NCI-H1105 (cell line): ENCODE measurements at places on chromosomes 1 and 21.

DNA sequence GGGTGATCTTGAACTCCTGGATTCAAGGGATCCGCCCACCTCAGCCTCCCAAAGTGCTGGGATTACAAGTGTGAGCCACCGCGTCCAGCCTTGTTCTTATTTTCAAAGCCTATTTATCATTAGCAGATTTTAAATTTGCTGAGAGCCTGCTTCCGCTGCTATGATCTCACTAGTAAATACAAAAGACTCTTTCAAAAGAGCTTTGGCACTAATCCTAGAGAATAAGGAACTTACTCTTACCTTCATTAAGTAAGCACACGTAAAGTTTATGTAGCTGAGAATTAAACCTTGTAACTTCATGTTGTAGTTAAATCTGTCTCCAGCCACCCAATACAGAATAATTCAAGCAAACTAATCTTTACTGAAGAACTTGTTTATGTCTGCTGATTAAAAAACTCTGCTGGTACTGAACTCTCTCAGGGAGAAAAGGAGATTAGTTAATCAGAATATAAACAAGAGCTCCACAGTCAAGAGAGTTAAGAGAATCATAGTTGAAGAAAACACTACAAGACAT lies 72.3 kb downstream of the RUSC1 start:
- no peak for DNase-seq

- DNase-seq = no peak
Measured at GRCh38 chr1:212916481-212917133, 33.7 kb upstream of the VASH2 start.

DNA sequence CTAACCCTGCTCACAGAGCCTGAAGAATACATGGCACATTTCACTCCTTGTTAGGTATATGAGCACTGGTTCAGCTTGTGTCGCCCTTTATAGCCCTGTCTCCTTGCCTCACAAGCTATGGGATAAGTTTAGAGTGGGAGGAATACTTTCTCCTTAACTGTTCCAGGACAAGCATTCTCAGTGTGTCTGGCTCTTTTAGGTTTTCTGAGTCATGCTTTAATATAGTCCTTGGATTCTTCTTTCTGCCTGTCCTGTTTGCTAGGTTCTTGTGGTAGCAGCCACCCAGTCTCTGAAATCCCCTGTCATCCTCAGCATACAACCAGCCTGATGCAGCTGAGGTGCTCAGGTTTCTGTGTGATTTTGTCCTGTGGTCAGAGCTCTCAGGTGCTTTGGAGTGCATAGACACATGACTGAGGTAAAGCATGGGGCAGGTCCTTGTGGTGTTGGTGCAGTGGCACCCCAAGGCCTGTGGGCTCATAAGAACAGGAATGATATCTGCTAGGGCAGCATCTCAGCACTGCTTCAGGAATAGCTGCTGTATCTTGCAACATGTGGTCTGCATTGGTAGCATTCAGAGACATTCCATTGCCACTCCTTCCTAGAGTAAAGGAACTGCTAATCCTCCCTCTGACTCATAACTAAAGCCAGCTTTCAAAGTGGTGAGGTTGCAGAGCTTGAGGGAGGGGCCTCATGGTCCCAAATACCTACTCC lies 14.2 kb upstream of the CASQ2 start:
- DNase-seq = no peak

GRCh38 chr1:87165177-87165576 lies 163.5 kb upstream of the LMO4 start:
- no peak for DNase-seq

GRCh38 chr1:160256396-160257046 lies 5.8 kb downstream of the DCAF8 start:
- peak; percentile 13 for DNase-seq

GRCh38 chr1:7657287-7658016 lies 113.6 kb upstream of the VAMP3 start:
- DNase-seq = no peak

DNA sequence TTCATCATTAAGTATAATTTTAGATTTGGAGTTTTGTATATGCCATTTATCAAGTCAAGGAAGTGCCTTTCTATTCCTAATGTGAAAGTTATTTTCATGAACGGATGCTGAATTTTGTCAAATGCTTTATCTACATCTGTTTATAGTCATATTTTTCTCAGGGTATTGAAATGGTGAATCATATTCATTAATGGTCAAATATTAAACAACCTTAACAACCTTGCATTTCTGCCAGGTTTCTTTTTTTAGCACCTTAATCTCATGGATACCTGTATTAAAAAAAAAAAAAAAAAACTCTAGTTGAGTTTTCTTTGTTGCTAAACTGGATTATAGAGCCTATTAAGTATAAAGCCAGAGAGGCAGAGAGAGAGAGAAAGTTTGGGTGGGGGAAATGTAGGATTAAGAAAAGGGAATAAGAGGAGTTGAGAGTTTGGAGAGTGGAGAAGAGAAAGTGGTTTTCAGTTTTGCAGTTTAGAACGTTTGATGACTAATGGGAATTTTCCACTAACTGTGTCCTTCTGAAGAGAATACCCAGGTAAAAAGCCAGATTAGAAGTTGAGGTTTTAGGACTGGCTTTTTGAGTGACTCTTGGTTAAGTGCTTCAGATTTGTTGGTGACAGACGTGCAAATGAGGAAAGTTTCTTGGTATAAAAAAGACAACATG lies 305.0 kb downstream of the HLX start:
- DNase-seq = no peak

GRCh38 chr1:153852170-153852569 lies 70.6 kb downstream of the GATAD2B start:
- no peak for DNase-seq

DNA sequence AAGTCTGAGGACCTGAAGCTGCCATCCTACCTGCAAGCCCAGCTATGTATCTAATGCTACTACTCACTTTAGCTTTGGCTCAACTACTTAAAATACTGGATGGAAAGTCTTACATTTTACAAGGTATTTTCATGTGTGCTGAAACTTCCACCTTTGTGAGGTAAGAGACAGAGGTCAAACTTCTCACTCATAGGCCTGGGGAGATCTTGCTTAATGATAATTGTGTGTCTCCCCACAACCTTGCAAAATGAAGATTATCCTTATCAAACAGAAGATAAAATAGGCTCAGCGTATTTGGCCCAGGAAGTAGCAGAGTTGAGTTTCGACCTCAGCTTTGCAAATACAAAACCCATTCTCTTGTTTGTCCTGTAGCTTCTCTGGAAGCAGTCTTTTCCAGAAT lies 63.7 kb downstream of the CENPF start:
- DNase-seq = no peak

DNA sequence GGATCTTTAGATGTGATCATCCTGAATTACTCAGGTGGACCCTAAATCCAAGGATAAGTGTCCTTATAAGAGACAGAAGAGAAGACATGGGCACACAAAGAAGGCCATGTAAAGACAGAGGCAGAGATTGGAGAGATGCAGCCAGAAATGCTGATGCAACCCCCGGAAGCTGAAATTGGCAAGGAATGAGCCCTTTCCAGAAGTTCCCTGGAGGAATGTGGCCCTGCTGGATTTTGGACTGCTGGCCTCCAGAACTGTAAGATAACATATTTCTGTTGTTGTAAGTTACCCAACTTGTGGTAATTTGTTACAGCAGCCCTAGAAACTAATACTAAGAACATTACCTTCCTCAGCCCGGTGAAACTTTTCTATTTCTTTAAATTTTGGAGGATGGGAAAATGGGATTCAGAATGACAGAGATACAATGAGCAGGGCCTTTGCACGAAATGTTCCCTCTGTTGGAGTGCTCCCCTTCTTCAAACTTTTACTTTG lies 11.2 kb upstream of the PLPP3 start:
- no peak for DNase-seq

GRCh38 chr1:119132179-119132578 lies 8.3 kb downstream of the WARS2 start:
- no peak for DNase-seq

DNA sequence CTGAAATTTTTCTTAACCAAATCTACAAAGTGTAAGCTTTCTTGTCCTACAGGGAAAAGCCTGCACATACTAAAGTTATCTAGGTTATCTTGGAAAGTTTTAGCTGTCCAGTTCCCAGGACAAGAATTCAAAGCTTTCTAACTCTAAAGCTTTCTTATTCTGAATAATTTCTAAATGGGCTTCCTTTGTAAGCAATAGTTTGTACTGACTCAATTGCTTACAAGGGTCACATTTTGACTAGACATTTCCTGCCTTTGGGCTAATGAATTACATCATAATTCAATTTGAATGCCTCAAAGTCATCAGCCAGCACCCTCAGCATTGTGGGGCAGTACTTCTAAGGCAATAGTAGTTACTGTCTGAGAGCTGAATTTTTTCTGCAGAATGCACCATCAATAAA lies 223.0 kb downstream of the LTN1 start:
- DNase-seq = no peak

DNA sequence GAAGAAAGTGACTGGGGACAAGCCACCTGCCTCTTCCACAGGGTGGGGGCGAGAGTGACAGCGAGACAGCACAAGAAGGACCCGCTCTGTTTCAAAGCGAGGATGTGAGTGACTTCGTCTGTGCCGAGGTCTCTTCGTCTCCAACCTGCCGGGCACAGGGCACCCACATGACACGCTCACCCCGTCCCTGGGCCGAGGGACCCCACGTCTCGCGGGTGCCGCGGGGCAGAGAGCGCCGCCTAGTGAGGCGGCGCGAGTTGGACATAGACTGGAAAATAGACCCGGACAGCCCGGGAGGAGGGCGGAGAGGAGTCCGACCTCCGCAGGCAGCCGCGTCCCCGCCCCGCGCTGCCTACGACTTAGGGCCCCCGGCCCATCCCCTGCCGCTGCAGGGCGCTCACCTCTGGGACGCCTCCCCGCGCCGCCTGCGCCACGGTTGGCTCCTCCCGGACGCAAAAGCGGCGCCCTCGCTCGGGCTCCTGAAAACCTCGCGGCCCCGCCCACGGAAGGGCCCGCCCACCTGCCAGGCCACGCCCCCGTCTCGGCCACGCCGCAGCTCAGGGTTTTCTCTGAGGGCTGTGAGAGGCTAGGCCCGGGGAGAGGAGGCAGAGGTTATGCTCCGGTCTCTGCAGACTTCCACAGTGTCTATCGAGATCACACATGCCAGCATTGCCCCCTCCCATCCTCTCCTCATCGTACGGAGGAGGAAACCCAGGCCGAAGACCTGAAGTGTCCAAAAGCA lies at the start of gene TLR5:
Gene TLR5, minus strand, starts transcription at position 454 of the 742 bp plus-strand sequence. CDS start 30,217 bp downstream, outside the sequence.
- DNase-seq = peak; percentile 86

DNA sequence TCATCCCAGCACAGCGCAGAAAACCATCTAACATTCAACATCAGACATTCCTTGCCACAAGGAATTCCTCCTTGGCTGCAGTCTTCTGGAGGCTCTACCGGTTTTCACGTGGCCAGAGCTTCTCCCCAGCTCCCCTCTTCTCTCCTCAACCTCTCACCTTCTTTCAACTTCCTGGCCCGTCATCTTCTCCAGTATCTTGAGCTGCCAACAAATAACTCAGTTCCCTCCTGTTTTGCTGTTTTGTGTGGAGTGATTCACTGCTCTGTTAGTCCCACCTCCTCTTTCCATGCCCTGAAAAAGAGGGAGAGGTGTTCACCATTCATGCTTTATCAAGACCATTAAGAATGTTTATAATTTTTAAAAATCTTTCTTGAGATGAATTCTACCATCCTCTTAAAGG lies 32.6 kb downstream of the PIGM start:
- DNase-seq = no peak

DNA sequence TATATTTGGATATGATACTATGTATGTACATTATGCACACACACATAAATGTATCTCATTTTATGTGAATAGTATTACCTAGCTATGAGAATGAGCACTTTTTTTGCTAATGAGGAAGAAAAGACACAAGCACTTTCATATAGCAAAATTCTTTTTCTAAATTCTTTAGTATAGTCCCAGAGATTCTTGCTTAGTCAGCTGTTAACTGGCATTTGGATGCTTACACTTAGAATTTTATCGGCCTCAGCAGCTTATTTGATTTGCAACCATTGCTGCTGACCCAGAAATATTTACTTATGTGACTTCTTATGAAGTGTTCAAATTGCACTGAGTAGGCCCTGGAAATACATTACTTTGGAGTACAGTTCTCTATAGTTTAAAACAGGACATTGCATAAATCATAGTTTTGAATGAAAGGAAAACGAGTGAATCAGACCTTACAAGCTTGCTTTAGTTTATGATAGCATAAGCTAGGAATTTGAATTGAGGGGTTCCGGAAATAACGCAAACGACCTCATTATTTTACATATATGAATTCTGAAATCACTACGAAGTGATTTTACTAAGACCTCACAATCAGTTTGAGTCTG lies 653.9 kb upstream of the NEGR1 start:
- no peak for DNase-seq
